ENCODE measurements at places on chromosomes 3 and 15. TPM values are rescaled to one million over a fixed set of nuclear protein-coding genes. Genes with fewer than 3 reads are reported as not detected.

GRCh38 chr3:98978068-98978811 is 76.7 kb upstream of the DCBLD2 start:
- no peak for DNase-seq

DNA sequence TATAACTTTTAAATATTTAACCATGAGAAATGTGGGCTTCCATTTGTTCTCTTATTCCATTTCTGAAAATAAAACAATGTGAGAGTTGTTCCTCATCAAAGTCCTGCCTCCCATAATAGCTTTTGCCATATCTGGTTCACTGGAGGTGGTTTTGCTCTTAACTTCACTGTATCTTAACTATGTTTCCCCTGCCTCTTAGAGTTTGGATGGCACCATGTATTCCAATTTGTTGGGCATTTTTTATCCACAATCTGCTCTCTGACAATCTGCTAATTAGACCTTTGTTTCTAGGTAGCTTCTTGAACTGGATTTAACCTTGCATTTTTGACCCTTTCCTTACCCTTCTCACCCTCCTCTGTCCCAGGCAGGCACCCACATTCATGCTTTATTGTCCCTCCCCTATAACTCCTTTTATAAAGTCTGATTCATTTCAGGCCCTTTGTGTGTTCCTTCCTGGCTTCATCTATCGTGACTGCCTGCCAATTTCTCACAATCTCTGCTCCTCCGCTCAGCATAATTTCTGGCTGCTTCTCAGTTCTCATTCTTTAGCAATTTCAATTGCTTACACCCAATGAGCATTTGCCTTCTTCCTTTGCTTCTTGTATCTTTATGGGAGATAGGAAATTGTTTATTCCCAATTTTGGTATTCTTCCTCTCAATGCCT is 144.2 kb upstream of the ARHGEF26 start:
- DNase-seq: no peak

DNA sequence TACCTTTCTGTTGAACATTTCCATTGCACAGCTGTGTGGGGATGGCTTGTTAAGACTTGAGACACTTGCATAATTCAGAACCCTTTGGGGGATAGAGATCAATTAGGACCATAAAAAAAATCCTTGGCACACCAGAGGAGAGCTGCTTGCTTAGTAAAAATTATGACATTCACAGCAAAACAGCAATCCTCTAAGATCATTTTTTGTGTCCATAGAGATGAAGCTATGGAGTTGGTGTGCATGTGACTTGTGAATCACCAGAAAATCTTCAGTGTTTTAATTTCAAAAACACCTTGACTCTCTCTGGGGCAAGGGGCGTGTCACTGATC is 7.7 kb downstream of the COL8A1 start:
- no peak for DNase-seq

- DNase-seq: no peak
These were observed 35.6 kb downstream of the MAP2K5 start for GRCh38 chr15:67578020-67578600.

GRCh38 chr15:88769161-88769971 is 33.9 kb upstream of the ACAN start:
- peak; percentile 17 for DNase-seq

GRCh38 chr15:57878573-57878972 is 172.1 kb downstream of the POLR2M start:
- no peak for DNase-seq

The ZBED2 gene
- not detected for total RNA-seq

DNA sequence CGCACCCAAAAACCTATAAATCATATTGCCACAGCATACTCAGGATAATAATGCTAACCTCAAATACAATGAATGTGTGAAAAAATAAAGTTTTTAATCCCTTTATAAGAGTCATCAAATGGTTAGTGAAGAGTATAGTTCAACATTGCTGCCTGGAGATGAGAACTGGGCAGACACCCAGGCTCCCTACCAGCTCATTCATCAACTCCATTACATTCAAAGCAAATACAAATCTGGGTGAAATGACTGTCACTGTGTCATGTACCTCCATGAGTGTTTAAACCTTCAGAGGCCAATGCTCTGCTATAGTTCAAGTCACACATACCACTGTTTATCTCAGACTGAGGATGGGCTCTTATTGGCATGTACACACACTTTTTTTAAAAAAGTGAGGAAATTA is 167.2 kb upstream of the KCNMB2 start:
- no peak for DNase-seq

DNA sequence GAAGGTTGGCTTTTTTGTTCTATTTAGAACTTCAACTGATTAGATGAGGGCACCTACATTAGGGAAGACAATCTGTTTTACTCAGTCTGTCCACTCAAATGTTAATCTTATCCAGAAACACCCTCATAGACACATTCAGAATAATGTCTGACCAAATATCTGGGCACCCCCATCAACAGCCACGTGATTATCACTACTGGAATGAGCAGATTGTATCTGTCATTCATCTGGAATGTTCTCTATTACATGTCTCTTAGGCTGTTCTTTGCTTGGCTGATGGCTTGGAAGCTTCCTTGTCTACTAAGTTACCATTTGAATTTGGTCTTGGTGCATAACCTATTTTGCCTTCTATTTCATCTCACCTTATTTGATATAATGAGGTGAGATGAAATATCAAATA is 15.7 kb upstream of the LRRC58 start:
- no peak for DNase-seq

- DNase-seq: no peak
These were observed 21.3 kb downstream of the CHD2 start for GRCh38 chr15:92921215-92922131.

The MAGI1 gene
- total RNA-seq: 33.8 TPM

Measured in endothelial cell (in vitro differentiated cells).